Activated naive CD8-positive, alpha-beta T cell treated with anti-CD3 and anti-CD28 coated beads for 36 hours (primary cell): ENCODE measurements at places on chromosomes 12 and 14. TPM values are rescaled to one million over a fixed set of nuclear protein-coding genes. Genes with fewer than 3 reads are reported as not detected.

FOXN4 gene
- total RNA-seq: not detected

GARIN6 gene
- total RNA-seq: not detected

GPATCH2L gene
- 32.0 TPM for total RNA-seq

PTPN21 gene
- total RNA-seq: 0.16 TPM

MSI1 gene
- 1.7 TPM for total RNA-seq

OASL gene
- 16.9 TPM for total RNA-seq

NOXRED1 gene
- 0.26 TPM for total RNA-seq

NAV3 gene
- total RNA-seq: not detected

APAF1 gene
- total RNA-seq: 11.5 TPM

RACGAP1 gene
- total RNA-seq: 119 TPM

DNA sequence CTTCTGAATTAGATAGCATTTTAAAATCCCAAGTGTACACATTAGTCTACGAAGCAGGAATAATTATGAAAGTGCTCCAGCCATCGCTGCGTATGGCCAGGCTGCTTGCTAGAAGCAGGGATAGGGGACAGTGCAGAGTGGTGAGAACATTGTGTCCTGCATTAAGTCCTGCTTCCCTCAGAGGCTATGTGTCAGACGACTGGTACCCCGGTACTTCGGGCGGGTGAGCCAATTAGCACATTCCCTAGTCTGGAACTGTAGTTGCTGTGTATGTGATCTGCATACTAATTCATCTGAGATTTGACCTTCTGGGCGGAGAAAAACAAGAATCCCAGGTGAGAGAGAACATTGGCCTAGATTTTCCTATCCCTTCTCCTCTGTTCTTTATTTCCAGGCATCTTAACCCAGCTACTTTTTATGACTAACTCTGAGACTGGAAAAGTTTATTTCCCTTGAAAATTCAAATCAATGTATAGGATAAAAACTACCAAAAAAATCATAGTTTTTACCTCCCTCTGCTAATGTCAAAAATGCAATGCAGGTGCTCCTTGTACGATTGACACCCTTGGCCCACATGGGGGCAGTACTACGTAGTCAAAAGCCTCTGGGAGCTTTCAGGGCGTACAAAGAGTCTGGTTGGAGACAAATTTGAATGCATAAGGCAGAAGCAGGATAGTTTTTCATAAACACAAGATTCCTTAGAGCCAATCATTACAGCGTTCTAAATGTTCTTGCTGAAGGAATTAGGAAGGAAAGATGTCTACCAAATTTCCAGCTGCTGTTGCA lies 764.3 kb downstream of the NOVA1 start:
- no peaks in the 10 kb centered on the region for H3K36me3 ChIP-seq
- no peaks in the 10 kb centered on the region for H3K27me3 ChIP-seq
- H3K27ac ChIP-seq: no peak overlapping the region
- H3K4me1 ChIP-seq: no peaks in the 10 kb centered on the region
- H3K4me3 ChIP-seq: no peak overlapping the region
- DNase-seq: no peak

DNA sequence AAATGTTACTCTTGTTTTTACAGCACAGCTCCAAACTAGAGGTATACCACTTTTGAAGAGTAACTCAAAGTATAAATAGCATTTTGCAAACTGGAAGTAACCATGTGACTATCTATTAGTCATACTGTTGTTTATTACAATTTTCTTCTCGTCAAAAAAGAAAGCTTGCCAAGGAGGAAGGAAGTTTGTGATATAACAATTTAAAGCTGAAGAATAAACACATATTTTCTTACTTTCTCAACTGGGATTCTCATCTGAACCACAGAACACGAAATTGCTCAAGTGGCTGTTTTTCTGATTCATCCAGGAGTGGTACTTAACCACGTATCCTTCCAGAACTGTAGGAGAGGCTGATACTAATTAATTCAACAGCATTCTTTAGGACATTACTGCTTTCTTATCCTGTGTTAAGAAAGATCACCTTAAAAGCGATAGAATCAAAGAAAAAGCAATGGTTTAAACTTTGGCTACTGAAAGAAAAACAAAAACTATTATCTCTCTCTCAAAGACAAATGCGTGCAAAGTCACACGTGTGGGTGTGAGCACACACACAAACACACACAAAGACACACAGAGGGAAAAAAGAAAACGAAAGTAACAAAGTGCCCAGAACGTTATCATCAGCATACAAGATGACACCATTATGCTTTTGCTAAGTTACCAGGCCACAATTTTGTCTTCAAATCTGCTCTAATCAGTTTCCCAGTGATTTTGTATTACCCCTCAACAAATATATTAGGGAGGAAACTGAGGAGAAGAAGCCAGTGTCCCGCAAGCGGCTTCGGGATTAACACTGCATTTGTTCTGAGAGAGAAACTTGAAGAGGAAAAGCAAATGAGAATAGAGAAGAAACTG lies at the start of gene CLEC2B:
Gene CLEC2B (minus strand): TSS at position 48 of the 855 bp plus-strand sequence.
- peak within 1 kb of the TSS; percentile 87 for H3K4me3 ChIP-seq
- no peaks in the 10 kb centered on the region for H3K27me3 ChIP-seq
- DNase-seq: peak; percentile 28
- peak within 1 kb of the TSS; percentile 99 for H3K27ac ChIP-seq
- H3K36me3 ChIP-seq: peaks cover 8% of the 10 kb centered on the region

- peaks cover 98% of the 10 kb centered on the region for H3K27me3 ChIP-seq
- H3K27ac ChIP-seq: no peak overlapping the region
- H3K36me3 ChIP-seq: peaks cover 3% of the 10 kb centered on the region
- H3K4me1 ChIP-seq: peaks cover 38% of the 10 kb centered on the region
- peak overlapping the region; percentile 58 for H3K4me3 ChIP-seq
Measured at GRCh38 chr12:53995002-53995377, 5.0 kb upstream of the HOXC9 start.

DNA sequence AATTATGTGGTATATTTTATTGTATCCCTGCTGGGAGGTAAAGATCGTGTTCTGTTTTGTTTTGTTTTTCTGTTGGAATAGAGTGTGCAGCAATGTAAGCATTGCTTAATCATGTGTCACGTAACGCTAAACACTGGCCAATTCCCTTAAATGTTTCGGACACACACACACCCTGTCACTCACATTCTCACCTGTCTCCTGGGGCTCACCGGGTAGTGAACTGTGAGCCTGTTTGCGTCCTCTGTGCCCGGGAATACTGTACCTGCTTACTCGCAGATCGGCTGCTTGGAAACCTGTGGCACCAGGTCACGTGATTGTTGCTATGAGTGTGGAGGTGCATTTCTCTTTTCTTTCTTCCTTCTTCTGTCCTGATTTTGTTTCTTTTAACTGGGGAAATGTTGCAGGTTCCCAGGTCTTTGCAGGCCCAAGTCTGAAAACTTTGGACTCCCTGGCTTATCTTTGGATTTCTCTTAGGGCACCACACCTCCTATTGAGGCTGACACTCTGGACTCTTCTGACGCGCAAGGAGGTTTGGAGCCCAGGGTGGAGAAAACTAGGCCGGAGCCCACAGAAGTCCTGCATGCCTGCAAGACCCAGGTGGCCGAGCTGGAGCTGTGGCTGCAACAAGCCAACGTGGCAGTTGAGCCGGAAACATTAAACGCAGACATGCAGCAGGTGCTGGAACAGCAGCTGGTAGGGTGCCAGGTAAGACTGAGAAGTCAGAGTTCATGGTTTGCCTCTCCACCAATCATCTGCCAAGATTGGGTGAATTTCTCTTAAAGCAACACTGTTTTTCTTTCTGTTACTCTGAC lies 181.1 kb downstream of the ESR2 start:
- H3K27ac ChIP-seq: no peak overlapping the region
- no peaks in the 10 kb centered on the region for H3K27me3 ChIP-seq
- no peak overlapping the region for H3K4me3 ChIP-seq
- no peaks in the 10 kb centered on the region for H3K4me1 ChIP-seq
- H3K36me3 ChIP-seq: peaks cover 4% of the 10 kb centered on the region

GRCh38 chr12:47079468-47079980 lies at the start of the genes AMIGO2 and PCED1B:
Gene AMIGO2, minus strand, starts transcription at chr12:47079959. Its CDS starts 957 bp downstream, at chr12:47079002.
Gene PCED1B, plus strand, starts transcription at chr12:47079621. Its CDS starts 155,443 bp downstream, at chr12:47235064.
- peak; percentile 79 for DNase-seq
- H3K4me1 ChIP-seq: peaks cover 75% of the 10 kb centered on the region
- H3K27ac ChIP-seq: peak within 1 kb of the TSS; percentile 98
- no peaks in the 10 kb centered on the region for H3K27me3 ChIP-seq

- no peaks in the 10 kb centered on the region for H3K27me3 ChIP-seq
- H3K4me1 ChIP-seq: peaks cover 23% of the 10 kb centered on the region
- H3K27ac ChIP-seq: peak overlapping the region; percentile 27
- no peak for DNase-seq
Measured at GRCh38 chr14:102392506-102392905, 29.8 kb downstream of the TECPR2 start.

DNA sequence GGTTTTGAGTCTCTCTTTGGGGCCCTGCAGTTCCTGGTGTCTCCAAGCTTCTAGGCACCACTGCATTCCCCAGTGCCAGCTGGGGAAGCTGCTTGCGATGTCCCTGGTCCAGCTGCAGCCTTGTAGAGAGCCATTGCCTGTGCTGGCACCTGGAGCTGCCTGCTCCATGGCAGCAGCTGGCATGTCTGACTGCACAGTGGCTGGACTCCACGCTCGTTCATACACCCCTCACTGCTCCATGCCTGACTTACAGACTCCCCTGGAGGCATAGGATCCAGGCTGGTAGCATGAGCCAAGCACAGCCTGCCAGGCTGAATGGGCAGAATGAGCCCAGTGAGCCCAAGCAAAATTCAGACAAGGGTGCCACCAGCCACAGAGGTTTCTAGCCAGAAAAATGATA lies 21.8 kb upstream of the WDR20 start:
- no peak for DNase-seq
- no peak overlapping the region for H3K4me3 ChIP-seq
- peaks cover 6% of the 10 kb centered on the region for H3K36me3 ChIP-seq
- H3K4me1 ChIP-seq: no peaks in the 10 kb centered on the region
- no peak overlapping the region for H3K27ac ChIP-seq

DNA sequence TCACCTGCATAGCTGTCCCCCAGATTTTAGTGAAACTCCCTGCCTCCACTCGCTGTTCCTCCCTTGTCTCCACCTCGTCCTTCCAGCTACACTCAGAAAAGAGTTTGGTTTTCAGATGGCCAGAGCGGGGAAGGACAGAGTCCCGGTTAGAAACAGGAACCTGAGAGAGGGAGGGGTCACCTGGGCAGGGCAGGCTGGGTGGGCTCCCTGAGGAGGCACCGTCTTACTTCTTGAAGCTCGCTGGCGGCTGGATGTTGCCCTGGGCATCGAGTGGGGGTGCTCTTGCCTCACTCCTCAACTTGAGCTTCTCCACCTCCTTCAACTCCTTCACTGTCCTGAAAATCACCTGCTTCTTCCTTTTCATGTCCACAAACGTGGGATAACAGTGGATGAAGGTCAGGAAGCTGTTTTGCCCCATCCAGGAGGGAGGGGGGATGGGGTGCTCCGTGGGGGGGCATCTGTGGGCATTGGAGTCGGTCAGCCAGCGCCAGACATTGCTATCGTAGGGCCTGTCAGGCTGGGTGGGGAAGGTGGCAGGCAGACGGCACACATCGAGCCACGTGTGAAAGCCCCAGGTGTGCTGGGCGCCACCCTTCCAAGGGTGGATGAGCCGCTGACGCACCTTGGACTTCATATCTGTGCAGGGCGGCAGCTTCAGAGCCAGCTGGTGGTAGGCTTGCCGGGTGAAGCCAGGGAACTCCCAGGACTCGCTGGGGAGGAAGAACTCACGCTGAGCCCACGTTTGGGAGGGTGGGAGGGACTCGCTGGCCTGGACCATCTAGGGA lies 2.0 kb downstream of the TEX52 start:
- no peak for DNase-seq
- no peak overlapping the region for H3K27ac ChIP-seq
- no peak overlapping the region for H3K4me3 ChIP-seq

GRCh38 chr12:19369691-19370148 lies 69.6 kb upstream of the AEBP2 start:
- peaks cover 3% of the 10 kb centered on the region for H3K4me1 ChIP-seq
- DNase-seq: no peak
- no peak overlapping the region for H3K27ac ChIP-seq
- H3K36me3 ChIP-seq: no peaks in the 10 kb centered on the region
- no peaks in the 10 kb centered on the region for H3K27me3 ChIP-seq
- no peak overlapping the region for H3K4me3 ChIP-seq

GRCh38 chr14:102588821-102589220 lies 3.6 kb upstream of the RCOR1 start:
- no peak overlapping the region for H3K27ac ChIP-seq
- no peak for DNase-seq
- H3K4me1 ChIP-seq: peaks cover 15% of the 10 kb centered on the region
- H3K36me3 ChIP-seq: no peaks in the 10 kb centered on the region

DNA sequence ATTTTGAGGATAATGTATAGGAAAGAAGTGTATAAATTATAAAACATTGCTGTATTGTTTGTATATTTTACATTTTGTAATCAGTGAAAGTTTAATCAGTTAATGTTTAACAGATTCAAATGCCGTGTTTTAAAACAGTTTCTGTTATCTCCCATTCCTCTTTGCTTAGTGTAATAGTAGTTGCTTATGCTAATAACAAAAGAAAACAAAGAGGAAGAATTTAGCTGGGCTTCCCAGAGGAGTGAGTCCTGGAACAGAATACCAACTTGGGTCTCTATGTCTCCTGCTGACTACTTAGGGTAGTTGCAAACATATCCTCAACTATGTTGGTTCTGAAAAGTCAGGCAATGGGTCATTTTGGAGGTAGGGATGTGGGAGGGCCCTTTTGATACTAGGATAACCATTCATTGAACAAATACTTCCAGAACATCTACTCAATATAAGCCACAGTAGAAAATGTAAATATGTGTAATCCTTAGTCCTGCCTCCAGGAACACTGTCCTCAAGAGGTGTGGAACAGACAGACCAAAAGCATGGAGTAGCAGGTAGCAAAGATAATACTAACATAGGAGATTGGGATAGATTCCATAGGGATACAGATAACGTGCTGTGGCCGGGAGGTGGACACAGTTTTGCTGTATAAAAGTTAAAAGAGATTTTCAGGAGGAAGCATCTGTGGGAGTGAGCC lies 36.1 kb upstream of the EVL start:
- H3K27me3 ChIP-seq: no peaks in the 10 kb centered on the region
- H3K27ac ChIP-seq: no peak overlapping the region
- no peak overlapping the region for H3K4me3 ChIP-seq
- H3K4me1 ChIP-seq: peaks cover 13% of the 10 kb centered on the region

GRCh38 chr14:72040528-72040927 lies 108.3 kb downstream of the RGS6 start:
- H3K4me3 ChIP-seq: no peak overlapping the region
- no peak for DNase-seq
- H3K27me3 ChIP-seq: peaks cover 54% of the 10 kb centered on the region
- no peaks in the 10 kb centered on the region for H3K4me1 ChIP-seq
- no peak overlapping the region for H3K27ac ChIP-seq

DNA sequence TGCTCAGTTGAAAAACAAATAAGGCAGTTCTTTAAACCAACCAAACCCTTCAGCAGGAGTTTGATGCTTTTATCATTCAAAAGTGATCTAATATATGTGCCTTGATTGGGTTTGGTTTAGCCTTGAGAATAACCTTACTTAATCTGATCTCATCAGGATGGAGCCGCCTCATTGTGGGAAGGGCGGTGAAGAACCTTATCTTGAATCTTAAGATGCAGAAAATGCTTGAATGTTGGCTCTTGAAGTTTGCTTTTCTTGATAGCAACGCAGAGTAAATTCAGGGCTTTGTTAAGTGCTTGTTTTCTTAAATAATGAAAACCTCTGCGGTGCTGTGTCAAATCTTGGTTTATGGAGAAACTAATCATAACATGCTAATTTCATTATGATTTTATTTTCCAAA lies 138.2 kb downstream of the MON2 start:
- H3K4me3 ChIP-seq: peak overlapping the region; percentile 86
- peaks cover 18% of the 10 kb centered on the region for H3K36me3 ChIP-seq
- H3K27me3 ChIP-seq: no peaks in the 10 kb centered on the region
- DNase-seq: no peak
- peaks cover 36% of the 10 kb centered on the region for H3K4me1 ChIP-seq
- H3K27ac ChIP-seq: no peak overlapping the region
